M059J (cell line): ENCODE measurements at places on chromosomes 2 and 18. TPM values are rescaled to one million over a fixed set of nuclear protein-coding genes. Genes with fewer than 3 reads are reported as not detected.

The KIAA2012 gene
- not detected in 2 replicates for total RNA-seq

The PLEKHH2 gene
- 2.4 and 2.5 TPM in 2 replicates for total RNA-seq

The PDE11A gene
- total RNA-seq: 0.49 and 2.0 TPM in 2 replicates

The PCBP1 gene
- total RNA-seq: 24.5 and 37.7 TPM in 2 replicates

The NOSTRIN gene
- 0.22 TPM in 1 of 2 replicates, not detected in the other for total RNA-seq

The KIF5C gene
- total RNA-seq: 0.54 and 1.3 TPM in 2 replicates

The STEAP3 gene
- total RNA-seq: 9.8 and 13.9 TPM in 2 replicates

The INHBB gene
- 0.94 and 0.96 TPM in 2 replicates for total RNA-seq

The TUBA4B gene
- not detected in 2 replicates for total RNA-seq

The DYSF gene
- 0.27 and 0.81 TPM in 2 replicates for total RNA-seq

The KCNG2 gene
- total RNA-seq: not detected in 2 replicates

The SIGLEC15 gene
- total RNA-seq: 2.1 and 8.6 TPM in 2 replicates

The NLRC4 gene
- total RNA-seq: not detected in 2 replicates

The GPR35 gene
- 0.17 TPM in 1 of 2 replicates, not detected in the other for total RNA-seq

The UGT1A6 gene
- 0.54 TPM in 1 of 2 replicates, not detected in the other for total RNA-seq

The TCF23 gene
- not detected in 2 replicates for total RNA-seq

The REG1A gene
- not detected in 2 replicates for total RNA-seq

The RNASEH1 gene
- total RNA-seq: 17.6 and 27.7 TPM in 2 replicates

The HOXD3 gene
- total RNA-seq: 0.12 and 0.30 TPM in 2 replicates

The THUMPD2 gene
- 5.3 and 8.9 TPM in 2 replicates for total RNA-seq

The STK39 gene
- total RNA-seq: 8.6 and 14.4 TPM in 2 replicates

The FAM110C gene
- 0.15 TPM in 1 of 2 replicates, not detected in the other for total RNA-seq

The EVA1A gene
- total RNA-seq: 122 and 124 TPM in 2 replicates

The LRRC30 gene
- not detected in 2 replicates for total RNA-seq

The TSN gene
- 50.5 and 62.8 TPM in 2 replicates for total RNA-seq

The ANKRD44 gene
- 6.0 and 10.3 TPM in 2 replicates for total RNA-seq

The FBXO15 gene
- 0.17 and 0.71 TPM in 2 replicates for total RNA-seq

The CCL20 gene
- not detected in 2 replicates for total RNA-seq

The TRMT61B gene
- total RNA-seq: 12.2 and 18.2 TPM in 2 replicates

The HTR2B gene
- total RNA-seq: not detected in 2 replicates
